ENCODE measurements at places on chromosomes 2 and 18.
A peak's percentile ranks its signal among the peaks of the same experiment; 100 is the strongest.

GRCh38 chr2:189249171-189249570, 69.6 kb upstream of the COL5A2 start:
- DNase-seq, result no peak

DNA sequence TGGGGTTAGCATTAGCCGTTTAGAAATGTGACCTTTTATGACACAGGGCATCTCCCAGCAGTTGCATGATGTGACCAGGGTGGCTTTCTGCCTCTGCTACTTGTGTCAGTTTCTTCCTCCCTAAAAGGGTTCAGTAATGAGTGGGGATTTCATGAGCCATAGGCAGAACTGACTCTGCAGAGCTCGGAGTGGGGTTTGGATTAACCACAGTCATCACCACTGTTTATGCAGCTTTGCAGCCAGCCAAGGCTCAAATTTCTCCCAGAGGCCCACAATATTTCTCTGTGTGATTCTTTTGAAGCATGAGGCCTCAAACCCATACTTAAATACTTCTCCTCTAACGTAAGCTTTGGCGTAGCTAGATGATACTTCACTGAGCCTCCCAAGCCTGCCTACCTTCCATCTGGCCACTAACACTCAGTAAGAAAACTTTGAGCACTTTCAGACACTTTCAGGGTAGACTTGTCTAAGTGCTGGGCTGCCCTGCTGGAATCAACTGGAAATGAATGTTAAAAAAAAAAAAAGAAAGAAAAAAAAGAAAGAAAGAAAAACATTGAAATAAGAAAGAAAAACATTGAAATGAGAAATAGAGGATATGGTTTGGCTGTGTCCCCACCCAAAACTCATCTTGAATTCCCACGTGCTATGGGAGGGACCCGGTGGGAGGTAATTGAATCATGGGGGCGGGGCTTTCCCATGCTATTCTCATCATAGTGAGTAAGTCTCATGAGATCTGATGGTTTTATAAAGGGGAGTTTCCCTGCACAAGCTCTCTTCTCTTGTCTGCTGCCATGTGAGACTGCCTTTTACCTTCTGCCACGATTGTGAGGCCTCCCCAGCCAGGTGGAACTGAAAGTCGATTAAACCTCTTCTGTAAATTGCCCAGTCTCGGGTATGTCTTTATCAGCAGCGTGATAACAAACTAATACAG, 11.5 kb upstream of the LAPTM4A start:
- no peak for DNase-seq

DNA sequence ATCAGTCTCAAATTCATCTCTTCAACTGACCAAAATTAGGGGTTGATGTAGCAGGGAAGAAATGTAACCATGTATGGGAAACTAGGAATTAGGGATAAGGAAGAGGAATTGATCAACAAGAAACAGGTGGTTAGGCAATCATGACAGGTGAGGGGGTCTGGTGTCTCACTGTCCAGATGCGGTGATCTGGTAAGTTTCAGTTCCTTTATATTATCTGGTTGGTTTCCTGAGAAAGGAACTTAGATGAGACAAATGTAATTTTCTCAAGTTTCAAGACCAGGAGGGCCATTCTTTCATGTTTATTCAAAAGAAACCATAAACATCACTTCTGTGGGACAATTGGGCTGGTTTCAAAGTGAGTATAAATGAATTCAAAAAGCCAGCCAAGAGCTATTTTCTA, 306.2 kb upstream of the KCNJ3 start:
- no peak for DNase-seq

DNA sequence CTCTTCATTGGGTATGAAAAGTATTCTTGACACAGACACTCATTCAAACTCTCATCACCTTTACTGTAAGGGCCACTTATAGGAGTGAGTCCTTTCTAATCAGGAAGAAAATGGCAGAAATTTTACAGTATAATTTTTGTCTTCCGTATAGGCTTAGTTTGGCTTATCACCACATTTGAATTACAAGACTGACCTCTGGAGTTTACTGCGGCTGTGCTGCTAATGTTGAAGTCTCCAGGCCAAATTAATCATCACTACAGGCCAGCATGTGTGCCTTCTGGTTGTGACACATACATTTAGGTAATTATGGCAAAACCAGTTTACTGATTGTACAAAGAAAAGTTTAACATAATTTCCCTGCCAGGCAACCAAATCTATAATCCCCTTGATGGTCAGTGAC, 753.6 kb upstream of the GCFC2 start:
- no peak for DNase-seq

- DNase-seq, result no peak
Measured at GRCh38 chr2:111694700-111695101, 189.3 kb downstream of the ANAPC1 start.

- peak; percentile 47 for DNase-seq
Measured at GRCh38 chr18:35386600-35387100, 9.5 kb upstream of the ZNF396 start.

GRCh38 chr18:45161850-45162249, 453.4 kb upstream of the SLC14A2 start:
- DNase-seq, result no peak

DNA sequence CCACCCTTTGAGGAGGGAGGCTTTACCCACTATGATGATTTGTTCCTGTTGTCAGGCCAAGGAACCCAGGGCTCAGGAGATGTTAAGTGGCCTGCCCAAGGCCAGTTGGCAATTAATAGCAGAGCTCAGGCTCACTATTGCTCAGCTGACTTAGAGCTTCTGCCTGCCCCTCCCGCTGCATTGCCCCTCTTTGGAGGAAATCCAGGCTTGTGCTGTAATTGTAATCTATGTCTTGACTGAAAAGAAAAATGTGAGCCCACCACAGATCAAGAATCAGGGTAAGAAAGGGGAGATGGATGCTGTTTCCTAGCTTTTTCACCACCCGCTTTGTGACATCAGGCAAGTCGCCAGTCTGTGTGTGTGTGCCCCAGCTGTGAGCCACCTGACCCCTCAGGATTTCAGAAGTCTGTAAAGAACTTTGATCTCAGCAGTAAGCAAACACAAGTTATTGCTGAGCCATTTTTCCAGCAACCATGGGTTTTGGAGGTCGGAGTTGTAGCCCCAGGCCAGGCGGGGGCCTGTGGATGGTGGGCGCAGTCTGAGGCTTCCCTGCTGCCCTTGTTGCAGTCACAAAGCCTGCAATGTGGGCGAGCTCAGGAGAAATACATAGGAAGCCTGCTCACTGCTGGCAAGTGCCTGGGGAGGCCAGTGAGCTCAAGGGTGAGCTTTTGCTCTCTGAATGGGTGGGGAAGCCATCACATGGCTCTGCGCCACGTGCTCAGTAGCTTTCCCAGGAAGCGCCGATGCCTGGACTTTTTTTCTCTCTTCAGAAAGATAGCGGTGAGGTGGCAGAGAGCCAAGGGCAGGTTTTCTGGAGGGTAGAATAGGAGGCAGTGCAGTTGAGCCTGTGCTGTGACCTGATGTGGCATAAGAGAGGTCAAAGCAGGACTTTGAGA, 6.1 kb downstream of the CABLES1 start:
- DNase-seq, result peak; percentile 86

DNA sequence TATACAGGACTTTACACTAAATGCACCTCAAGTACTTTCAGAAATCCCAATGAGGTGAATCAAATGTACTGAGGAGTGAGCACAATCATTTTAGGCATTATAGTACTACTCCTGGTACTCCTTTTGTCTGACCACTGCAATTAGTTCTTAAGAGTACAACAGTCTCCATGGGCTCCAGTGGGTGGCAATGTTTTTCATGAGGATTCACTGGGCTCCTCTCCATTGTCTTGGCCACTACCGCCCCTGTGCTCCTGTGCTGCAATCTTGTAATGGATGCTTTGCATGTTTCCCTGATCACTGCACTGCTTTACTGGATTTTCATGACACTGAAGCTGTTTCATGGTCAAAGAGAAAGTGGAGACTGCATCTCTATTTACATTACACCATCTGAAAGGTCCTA, 268.5 kb upstream of the ZSWIM2 start:
- DNase-seq, result no peak

GRCh38 chr2:138267161-138267901, 234.2 kb upstream of the SPOPL start:
- DNase-seq, result no peak

DNA sequence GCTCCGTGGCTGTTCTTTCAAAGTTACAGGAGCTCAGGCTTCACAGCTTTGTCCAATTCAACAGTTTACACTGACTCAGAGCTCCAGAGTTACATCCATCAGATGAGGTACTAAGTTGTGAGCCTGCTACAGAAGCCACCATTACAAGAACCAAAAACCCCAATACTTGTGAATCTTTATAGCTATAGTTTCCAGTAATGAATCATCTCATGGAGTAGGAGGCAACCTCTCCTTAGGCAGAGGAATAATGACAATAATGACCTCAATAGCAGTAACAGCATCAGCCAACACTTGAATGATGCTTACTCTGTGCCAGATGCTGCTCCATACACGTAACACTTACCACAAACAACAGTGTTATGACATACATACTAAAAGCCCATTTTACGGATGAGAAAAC, 3.6 kb downstream of the ZC3H8 start:
- no peak for DNase-seq

DNA sequence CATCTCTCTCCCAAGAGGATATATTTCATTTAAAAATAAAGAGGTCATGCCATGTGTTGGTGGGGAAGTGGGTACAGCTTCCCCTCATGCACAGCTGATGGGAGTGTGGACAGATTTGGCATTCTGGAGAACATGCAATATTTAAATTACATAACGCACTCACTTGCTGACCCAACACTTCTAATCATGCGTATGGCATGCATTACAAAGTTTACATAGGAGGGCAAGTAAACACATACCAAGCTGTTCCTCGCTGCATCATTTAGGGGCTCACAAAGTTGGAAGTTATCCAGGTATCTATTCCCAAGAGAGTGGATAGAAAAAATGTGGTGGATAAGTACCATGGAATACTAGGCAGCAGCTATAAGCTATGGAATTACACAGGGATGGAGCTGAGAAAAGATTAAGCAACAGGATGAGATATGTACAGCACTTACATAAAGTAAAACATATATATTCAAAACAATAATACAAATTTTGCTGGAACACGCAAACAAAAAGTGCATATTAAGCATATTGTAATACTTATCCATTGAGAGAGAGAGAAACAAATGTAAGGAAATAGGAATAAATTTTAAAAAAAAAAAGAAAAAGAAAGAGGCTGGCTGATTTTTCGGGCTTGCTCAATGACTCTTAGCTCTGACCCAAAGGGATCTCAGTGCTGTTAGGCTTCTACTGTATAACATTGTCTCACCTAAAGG, 11.0 kb downstream of the CYP1B1 start:
- DNase-seq, result no peak

GRCh38 chr2:9771481-9772017, 71.7 kb upstream of the TAF1B start:
- no peak for DNase-seq

DNA sequence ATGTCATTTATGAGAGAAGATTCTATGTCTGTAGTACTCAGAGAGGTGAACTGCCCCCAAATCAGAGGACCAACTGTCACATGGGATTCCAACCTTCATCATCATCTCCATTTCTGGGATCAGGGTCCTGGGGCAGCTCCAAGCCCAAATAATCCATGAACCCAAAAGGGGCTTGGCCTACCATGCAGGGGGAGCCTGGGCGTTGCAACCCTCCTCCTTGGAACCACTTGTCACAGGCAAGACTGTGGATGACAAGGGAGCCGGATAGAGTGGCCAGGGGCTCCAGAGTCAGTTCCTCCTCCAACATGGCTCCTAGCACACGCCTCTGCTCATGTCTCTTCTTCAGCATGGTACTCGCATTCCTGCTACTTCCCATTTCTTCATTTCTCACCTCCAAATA, 7.9 kb downstream of the CTLA4 start:
- no peak for DNase-seq

GRCh38 chr2:45263147-45263546, 253.9 kb upstream of the SIX2 start:
- no peak for DNase-seq

DNA sequence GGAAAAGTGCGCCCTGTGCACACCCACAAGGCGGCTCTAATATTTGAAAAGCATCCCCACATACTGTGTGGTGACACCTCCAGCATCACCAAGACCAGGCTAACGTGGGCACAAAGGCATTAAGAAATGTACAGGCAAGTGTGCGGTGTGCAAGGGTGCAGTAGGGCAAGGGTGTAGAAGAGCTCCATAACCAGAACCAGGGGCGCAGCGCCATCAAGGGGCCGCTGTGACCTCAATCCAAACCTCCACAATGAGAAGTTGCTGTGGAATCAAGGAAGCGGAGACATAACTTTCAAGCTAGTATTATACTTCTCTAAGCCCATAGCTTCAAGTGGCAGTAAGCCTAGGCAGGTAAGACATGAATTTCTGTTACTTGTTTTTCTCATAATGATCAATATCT, 13.0 kb downstream of the L3MBTL4 start:
- no peak for DNase-seq

- no peak for DNase-seq
Measured at GRCh38 chr2:73203055-73203681, 794 bp downstream of the NOTO start.

- DNase-seq, result no peak
Measured at GRCh38 chr18:77177009-77177408, 44.4 kb upstream of the MBP start.

- DNase-seq, result no peak
Measured at GRCh38 chr2:178523596-178524134, 43.4 kb downstream of the PLEKHA3 start.

DNA sequence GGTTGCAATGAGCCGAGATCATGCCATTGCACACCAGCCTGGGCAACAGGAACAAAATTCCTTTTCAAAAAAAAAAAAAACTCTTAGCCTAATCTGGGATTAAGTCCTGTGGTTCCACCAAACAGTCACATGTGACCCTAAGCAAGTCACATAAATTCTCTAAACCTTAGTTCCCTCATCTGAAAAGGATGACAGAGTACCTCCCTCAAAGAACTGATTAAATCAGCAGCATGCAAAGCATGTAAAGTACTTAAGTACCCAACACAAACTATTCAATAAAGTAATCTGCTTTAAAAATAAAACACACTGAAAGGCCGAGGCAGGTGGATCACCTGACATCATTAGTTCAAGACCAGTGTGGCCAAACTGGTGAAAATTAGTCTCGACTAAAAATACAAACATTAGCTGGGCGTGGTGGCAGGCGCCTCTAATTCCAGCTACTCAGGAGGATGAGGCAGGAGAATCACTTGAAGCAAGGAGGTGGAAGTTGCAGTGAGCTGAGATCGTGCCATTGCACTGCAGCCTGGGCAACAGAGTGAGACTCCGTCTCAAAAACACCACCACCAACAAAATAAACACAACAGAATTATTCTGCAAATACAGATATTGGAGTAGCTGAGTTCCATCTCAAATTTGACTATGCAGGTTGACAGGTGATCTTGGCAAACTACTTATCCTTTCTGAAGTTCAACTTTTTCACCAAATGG, 7.0 kb downstream of the USP34 start:
- DNase-seq, result no peak

All from right lobe of liver (tissue), 6 donors.